ENCODE measurements at places on chromosomes 5 and 9.

GRCh38 chr5:111016801-111017200 lies 54.7 kb upstream of the TSLP start:
- DNase-seq: no peak

DNA sequence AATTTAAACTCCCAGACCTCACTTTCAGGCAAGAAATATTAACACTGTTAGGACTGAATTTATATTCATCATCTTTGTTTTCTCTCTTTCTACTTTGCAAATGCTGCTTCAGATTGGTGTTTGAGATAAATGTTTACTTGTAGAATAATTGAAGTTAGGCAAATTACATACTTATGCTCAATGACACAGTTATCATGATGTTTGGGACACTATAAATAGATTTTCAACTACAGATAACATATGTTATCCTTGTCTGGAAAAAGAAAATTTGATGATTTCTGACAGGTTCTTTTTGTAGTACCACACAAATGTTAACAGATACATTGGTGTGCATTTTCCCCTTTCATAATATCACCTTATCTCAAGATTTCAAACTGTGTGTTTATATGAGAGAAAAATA lies 7.9 kb downstream of the PRR16 start:
- no peak for DNase-seq

DNA sequence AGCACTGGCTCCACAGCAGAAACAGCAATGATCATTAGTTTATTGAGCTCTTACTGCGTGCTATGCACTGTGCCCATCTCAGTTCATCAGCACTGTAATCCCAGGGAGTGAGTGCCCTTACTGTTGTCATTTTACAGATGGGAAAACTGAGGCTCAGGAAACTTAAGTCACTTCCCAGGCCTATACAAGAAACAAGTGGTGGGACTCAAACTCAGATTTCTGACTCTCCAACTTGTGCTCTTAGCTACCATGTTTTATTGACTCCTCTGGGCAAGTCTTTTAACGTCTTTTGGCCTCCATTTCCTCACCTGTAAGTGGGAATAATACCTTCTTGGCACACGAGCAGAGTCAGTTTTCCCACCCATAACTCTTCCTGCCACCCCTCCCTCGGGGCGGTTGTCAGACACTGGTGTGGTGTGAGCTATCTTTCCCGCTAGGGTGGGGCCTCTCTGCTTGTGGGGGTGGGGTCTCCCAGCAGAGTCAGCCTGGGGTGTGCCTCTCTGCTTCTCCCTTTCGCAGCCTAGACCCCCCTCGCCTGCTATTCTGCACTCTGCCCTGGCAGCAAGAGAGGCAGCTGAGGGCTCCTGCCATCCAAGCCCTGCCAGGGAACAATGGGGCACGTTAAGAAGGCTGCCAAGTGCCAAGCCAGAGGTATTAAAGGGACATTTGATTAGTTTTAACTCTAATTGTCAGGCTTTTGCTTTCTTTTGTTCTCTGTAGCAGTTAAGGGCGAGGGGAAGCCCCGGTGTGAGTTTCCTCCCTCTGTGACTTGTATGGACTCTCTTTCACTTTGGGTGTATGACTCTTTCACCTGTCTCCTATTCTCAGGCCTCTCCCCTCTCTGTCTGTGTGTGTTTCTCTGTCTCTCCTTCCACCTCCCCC lies 12.1 kb downstream of the GALNT10 start:
- no peak for DNase-seq

- no peak for DNase-seq
These were observed 241.3 kb downstream of the DEPDC1B start for GRCh38 chr5:60458666-60459065.

- DNase-seq: no peak
These were observed 129.4 kb downstream of the LPAR1 start for GRCh38 chr9:110908894-110909293.

DNA sequence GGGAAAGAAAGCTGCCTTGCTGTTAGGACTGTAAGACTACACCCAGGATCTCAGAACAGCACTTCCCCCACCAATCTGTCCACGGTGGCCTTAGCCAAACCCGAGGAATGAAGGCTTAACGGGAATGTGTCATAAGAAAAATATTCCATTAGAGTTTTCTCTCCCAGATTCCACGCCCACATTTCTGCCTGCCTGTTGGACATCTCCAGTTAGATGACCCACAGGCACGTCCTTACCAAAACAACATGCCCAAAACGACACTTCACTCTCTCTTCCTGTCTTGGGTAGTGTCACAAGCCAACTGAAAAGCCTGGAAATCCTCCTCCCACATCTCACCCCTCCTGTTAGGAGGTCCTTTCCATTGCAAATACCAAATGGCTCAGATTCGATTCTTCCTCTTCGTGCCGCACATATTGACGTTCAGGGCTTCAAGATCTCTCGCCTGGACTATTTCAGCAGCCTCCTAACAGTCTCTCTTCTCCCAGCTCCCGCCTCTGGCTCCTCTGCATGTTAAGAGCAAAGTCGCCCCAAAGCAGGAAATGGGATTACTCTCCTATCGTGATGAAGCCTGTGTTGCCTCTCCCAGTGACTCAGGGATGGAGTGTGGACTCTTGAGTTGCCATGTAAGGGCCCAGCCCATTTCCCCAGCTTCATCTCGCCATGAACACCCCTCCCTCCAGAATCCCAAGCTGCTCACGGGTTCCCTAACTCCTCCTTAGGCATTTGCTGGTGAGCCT lies 159.3 kb downstream of the NR3C1 start:
- peak; percentile 89 for DNase-seq

DNA sequence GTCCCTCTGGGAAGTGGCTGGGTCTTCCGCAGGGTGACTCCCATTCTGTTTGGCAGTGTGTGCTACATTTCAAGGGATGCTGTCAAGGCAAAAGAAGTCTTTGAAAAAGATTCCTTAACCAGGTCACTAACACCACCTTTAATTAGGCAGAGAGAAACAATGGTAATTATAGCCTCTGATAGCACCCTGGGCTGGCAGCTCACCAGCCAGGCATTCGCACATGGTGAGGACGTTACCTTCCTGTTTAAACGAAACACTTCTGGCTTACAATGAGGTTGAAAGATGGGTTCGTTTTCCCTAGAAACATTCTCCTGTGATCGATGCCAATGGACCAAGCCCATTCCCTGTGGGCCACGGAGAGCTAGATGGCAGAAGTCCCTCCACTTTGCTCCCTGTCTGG lies 230.1 kb upstream of the PANK3 start:
- DNase-seq: no peak

GRCh38 chr9:109887079-109887478 lies 107.1 kb downstream of the PALM2AKAP2 start:
- no peak for DNase-seq

DNA sequence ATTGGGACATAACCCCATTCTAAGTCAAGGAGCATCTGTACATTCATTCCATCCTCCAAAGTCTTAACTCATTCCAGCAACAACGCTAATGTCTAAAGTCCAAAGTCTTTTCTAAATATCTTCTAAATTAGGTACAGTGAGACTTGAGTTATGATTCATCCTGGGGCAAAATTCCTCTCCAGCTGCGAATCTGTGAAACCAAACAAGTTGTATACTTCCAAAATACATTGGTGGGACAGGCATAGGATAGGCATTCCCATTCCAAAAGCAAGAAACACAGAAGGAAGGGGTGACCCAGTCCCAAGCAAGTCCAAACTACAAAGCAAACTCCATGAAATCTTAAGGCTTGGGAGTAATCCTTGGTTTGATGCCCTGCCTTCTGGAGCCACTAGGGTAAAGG lies 97.6 kb upstream of the FANCC start:
- DNase-seq: no peak

DNA sequence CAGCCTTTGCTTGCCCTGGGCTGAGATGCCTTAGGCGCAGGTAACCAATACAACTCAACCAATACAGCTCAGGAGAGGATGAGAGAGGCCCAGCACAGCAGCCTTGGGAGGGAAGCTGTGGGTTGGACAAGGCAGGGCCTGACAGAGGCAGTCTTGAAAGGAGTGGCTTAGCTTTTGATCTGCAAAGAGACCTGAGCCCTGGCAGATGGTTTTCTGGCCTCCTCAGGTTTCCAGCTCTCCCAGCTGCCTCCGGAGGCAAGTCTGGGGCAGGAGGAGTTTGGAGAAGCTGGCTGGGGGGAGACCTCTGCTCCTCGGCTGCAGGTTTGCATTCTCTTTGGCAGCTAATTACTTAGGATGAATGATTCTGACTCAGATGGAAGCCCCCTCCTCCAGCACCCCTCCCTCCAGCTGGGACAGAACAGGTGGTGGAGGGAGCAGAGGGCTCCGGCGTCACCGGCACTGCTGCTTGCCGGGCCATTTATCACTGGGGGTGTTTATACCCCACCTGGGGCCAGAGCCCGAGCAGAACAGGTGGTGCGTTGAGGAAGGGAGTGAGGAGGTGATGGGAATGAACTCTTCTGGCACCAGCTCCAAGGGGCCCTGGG lies 50.8 kb downstream of the TSPAN17 start:
- DNase-seq: no peak

GRCh38 chr9:34440017-34440416 lies 18.4 kb downstream of the FAM219A start:
- DNase-seq: no peak

- no peak for DNase-seq
These were observed 178.3 kb downstream of the DEPDC1B start for GRCh38 chr5:60521376-60522291.

DNA sequence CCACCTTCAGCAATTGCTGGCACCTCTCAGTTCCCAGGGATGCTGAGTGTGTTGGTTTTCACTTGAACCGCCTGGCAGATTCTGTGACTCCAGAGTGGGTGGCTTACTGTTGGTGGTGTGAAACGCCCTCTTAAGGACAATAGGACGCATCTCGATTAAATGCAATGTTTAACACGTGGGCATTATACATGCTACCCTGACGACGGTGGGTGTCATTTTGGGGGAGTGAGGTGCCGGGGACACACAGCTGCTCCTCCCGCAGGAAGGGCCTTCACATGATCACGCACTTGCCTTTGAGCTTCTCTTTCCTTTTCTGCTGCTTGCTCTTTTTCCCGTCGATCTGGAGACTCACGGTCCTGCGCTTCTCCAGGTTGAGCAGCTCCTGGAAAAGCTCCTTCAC lies 29.7 kb downstream of the DIRAS2 start:
- no peak for DNase-seq

DNA sequence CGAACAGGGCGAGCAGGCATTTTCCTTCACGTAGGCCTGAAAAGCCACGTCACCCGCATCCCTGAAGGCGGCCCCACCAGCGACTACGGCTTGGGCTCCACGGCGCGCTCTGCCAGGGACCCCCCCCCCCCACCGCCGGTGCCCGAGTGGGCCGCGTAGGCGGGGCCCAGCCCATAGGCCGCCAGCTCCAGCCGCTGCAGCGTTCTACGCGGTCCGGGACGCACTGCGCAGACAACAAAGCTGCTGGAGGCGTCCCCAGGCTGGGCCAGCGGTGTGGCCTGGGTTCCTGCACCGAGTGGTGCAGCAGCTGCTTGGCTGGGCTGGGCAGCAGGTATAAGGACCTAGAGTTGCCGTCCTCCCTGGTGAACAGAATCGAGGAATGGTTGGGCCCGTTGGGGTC lies 18.3 kb upstream of the BTNL3 start:
- DNase-seq: no peak
